ENCODE measurements at places on chromosomes 4 and X.

DNA sequence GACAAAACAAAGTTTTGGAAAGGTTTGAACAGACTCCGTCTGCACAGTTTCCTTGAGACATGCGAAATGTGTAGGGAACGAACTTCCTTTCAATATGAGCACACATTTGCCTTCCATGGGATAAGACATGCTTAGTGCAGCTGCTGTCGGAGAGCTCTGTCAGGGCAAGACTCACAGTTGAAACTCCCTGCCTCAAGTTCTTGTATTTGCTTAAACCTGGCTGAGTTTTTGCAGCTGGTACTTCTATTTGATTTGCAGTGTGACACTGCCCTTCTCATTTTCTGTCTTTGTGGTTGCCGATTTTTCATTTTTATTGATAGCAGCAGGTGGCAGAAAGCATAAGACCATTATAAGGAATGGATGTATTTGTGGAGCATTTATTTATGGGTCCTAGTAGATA, 18.2 kb upstream of the RHOH start:
- DNase-seq = peak; percentile 29
- H3K36me3 ChIP-seq = no peaks in the 10 kb centered on the region
- no peaks in the 10 kb centered on the region for H3K4me1 ChIP-seq

GRCh38 chr4:26085551-26085950, 171.5 kb downstream of the SMIM20 start:
- H3K27ac ChIP-seq = no peak overlapping the region
- no peaks in the 10 kb centered on the region for H3K4me1 ChIP-seq
- H3K4me3 ChIP-seq = no peak overlapping the region

DNA sequence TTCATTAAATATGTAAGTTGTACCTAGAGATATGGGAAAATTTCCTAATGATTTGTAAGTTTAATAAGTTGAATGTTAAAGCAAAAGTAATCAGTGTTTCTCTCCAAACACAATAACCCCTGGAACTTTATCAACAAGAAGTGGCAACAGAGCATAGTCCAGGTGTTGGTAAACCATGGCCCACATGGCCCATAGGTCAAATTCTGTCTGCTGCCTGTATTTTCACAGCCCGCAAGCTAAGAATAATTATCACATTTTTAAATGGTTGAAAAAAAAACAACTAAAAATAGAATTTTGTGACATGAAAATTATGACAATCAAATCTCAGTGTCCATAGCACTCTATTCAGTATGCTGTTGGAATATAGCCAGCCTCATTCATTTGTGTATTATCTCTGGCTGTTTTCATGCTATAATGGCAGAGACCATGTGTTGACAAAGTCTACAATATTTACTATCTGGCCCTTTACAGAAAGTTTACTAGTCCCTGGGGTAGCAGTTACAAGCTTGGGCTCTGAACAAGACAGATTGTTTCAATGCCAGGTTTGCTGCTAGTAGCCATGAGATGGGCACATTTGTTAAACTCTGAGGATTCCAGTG, 395.8 kb downstream of the GASK1B start:
- no peaks in the 10 kb centered on the region for H3K27me3 ChIP-seq
- no peak overlapping the region for H3K27ac ChIP-seq
- H3K4me3 ChIP-seq = no peak overlapping the region
- H3K4me1 ChIP-seq = no peaks in the 10 kb centered on the region
- DNase-seq = no peak
- H3K36me3 ChIP-seq = no peaks in the 10 kb centered on the region

- no peaks in the 10 kb centered on the region for H3K27me3 ChIP-seq
- H3K4me1 ChIP-seq = peaks cover 3% of the 10 kb centered on the region
- H3K27ac ChIP-seq = peak overlapping the region; percentile 27
Measured at GRCh38 chr4:183618681-183619080, 40.3 kb downstream of the RWDD4 start.

GRCh38 chr4:11404431-11404830, 24.3 kb downstream of the HS3ST1 start:
- DNase-seq = no peak
- no peak overlapping the region for H3K4me3 ChIP-seq
- no peak overlapping the region for H3K27ac ChIP-seq
